ENCODE measurements at places on chromosomes 7 and 10. TPM values are rescaled to one million over a fixed set of nuclear protein-coding genes. Genes with fewer than 3 reads are reported as not detected.

The ANKRD22 gene
- 0.59 TPM for total RNA-seq

The PHKG1 gene
- total RNA-seq, result 2.8 TPM

The EFCAB10 gene
- not detected for total RNA-seq

The FGF8 gene
- not detected for total RNA-seq

The PMPCB gene
- total RNA-seq, result 63.4 TPM

The PSMC2 gene
- 87.5 TPM for total RNA-seq

The BAMBI gene
- 41.9 TPM for total RNA-seq

The KMT2E gene
- total RNA-seq, result 184 TPM

All from breast epithelium (tissue), 4 donors.